Activated gamma-delta T cell treated with Interleukin-2 at 50 U/mL for 16 hours (primary cell): ENCODE measurements at places on chromosomes 4 and X.

DNA sequence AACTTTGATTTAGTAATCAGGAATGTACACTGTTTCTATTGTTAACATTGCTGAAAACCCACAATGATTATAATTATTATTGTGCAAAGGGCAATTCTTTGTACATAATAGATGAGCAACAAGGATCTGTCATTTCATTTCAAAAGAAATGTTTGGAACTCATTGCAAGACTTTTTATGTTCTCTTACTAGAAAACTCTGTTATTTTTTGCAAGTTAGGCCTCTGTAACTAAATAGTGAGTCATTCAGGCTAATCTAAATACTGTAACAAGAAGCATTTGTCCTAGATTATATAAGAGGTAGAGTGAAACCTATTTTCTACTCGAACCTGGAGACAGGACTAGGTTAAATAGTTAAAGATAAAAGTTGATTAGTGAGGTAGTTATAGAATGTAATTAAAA, 93.2 kb upstream of the FAM47B start:
- no peak for DNase-seq

- no peak for DNase-seq
Observed at GRCh38 chrX:134443020-134443419, 16.9 kb upstream of the HPRT1 start.

DNA sequence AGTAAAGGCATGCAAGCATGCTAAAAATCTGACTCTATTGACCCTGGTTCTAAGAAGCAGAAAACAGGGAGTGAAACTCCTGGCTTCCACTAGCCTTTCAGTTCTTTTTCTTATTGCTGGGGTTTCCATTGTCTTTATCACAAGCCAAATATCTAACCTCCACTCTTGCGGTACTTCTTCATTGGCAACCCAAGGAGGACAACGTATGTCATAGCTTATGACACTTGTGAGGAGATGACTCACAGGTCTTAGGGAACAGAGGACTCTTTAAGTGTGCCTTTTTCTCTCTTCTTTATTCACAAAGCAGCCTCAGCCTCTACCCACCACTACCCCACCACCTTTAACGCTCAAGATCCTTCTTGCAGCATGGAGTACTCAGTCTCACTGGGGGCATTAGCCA, 124.2 kb downstream of the GUCY2F start:
- DNase-seq: no peak

GRCh38 chrX:103585411-103586313, at the start of gene TCEAL4:
Gene TCEAL4, plus strand, starts transcription at chrX:103585515. Its CDS starts 1,161 bp downstream, at chrX:103586676.
- peak; percentile 21 for DNase-seq

DNA sequence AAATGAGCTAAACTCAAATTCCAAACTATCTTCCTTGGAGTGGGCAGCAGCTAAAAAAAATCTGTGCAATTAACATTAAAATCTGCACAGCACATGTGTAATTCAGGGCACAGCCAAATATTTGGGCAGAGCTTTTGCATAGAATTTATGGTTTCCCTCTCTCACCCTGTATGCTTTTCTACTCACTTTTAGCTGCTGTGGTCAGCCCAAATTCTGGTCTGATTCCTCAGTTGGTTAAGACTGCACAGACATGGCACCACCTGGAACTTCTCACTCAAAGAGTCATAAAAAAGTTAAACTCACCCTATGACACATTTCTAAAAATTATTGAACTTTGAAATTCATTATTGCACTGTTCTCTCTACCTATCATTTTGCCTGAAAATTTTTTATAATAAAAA, 4.9 kb upstream of the PLK4 start:
- no peak for DNase-seq

DNA sequence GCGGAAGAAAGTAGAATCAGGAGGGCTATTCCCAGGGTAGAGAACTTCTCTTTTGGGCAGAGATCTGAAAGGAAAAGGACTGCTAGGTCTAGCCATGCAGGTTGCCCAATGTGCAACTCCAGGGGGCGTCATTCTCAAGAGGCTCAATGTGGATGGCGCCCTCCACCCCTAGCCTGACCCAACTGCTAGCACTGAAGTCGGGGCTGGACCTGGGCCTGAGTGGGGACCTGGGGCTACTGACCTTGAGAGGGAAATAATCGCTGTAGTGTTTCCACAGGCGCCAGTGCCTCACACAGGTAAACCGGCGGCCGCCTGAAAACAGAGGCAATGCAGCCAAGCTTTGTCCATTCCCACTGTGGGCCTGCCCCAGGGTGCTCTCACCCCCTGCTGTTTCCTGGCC, 6.1 kb downstream of the AWAT2 start:
- no peak for DNase-seq

- DNase-seq: no peak
Observed at GRCh38 chr4:186851291-186852072, 127.8 kb upstream of the FAT1 start.
